GM12878 (cell line): ENCODE measurements at places on chromosomes 16 and 17.
A peak's percentile ranks its signal among the peaks of the same experiment; 100 is the strongest.

- no peak overlapping the region for H3K4me3 ChIP-seq
- H3K27ac ChIP-seq = no peak overlapping the region
- no peaks in the 10 kb centered on the region for H3K36me3 ChIP-seq
- no peaks in the 10 kb centered on the region; the same call in 1 of the 2 replicates for H3K4me1 ChIP-seq
Observed at GRCh38 chr17:81400996-81401722, 5.9 kb downstream of the BAHCC1 start.

- no peak overlapping the region for H3K4me3 ChIP-seq
- H3K27ac ChIP-seq = no peak overlapping the region
- DNase-seq = no peak
- H3K27me3 ChIP-seq = no peaks in the 10 kb centered on the region
- no peaks in the 10 kb centered on the region for H3K36me3 ChIP-seq
Observed at GRCh38 chr17:34850964-34851363, 110.3 kb downstream of the CCT6B start.

- H3K27me3 ChIP-seq = no peaks in the 10 kb centered on the region
- no peak overlapping the region; the same call in 1 of the 2 replicates for H3K27ac ChIP-seq
- peak; percentile 50 for DNase-seq
- 0 out of 2 replicates have a peak, but pooled peaks cover 4% of the 10 kb centered on the region for H3K4me1 ChIP-seq
- no peak overlapping the region for H3K4me3 ChIP-seq
Observed at GRCh38 chr16:74936902-74937560, 47.9 kb downstream of the WDR59 start.

DNA sequence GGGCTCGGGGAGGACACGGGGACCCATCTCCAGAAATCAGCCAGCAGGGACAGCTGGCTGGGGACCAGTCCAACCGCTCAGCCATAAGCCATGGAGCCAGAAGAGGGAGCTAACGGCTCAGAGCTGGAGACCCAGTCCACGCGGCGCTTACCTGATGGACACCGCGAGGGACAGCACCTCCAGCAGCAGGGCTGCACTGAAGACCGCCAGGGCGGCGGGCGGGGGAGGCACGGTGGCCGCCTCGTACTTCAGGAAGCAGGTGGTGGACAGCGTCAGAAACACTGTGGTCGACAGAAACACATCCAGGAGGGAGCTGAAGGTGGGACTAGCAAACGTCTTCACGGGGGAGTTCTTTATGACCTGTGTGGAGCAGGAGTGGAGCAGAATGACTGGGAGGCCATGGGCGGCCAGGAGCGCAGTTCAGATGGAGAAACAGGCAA is 102.6 kb upstream of the CREBBP start:
- no peak for DNase-seq
- no peaks in the 10 kb centered on the region for H3K27me3 ChIP-seq
- H3K4me3 ChIP-seq = no peak overlapping the region
- H3K36me3 ChIP-seq = no peaks in the 10 kb centered on the region
- no peaks in the 10 kb centered on the region for H3K4me1 ChIP-seq

- H3K4me1 ChIP-seq = no peaks in the 10 kb centered on the region
- H3K27ac ChIP-seq = no peak overlapping the region
- DNase-seq = no peak
- H3K4me3 ChIP-seq = no peak overlapping the region
- no peaks in the 10 kb centered on the region; the same call in 1 of the 2 replicates for H3K27me3 ChIP-seq
Observed at GRCh38 chr16:70665113-70665694, 18.8 kb downstream of the IL34 start.

- H3K4me1 ChIP-seq = no peaks in the 10 kb centered on the region
- no peak overlapping the region for H3K4me3 ChIP-seq
- DNase-seq = no peak
- no peaks in the 10 kb centered on the region for H3K27me3 ChIP-seq
- no peak overlapping the region for H3K27ac ChIP-seq
Observed at GRCh38 chr17:560432-560873, 154.2 kb downstream of the VPS53 start.

DNA sequence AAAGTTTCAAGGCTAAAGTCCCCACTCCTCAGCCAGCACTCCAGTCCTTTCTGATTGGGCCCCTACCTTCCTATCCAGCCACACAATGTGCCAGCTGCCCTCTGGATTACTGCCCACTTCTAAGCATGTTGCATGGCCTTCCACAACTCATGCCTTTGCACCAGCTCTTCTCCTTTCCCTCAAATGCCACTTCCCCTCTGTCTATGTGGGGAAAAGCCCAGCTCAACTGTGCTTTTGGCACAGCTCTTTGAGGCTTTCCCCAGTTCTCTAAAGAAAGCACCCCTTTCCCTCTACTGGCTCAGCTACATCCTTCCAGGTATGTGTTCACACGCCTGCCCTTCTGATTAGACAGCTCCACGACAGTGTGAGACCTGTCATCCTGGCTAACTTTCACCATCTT is 18.5 kb downstream of the GTF3C1 start:
- H3K4me3 ChIP-seq = no peak overlapping the region
- no peaks in the 10 kb centered on the region for H3K4me1 ChIP-seq
- H3K27ac ChIP-seq = no peak overlapping the region
- no peak for DNase-seq
- H3K27me3 ChIP-seq = no peaks in the 10 kb centered on the region
- peaks cover 20% of the 10 kb centered on the region; the same call in 1 of the 2 replicates for H3K36me3 ChIP-seq

DNA sequence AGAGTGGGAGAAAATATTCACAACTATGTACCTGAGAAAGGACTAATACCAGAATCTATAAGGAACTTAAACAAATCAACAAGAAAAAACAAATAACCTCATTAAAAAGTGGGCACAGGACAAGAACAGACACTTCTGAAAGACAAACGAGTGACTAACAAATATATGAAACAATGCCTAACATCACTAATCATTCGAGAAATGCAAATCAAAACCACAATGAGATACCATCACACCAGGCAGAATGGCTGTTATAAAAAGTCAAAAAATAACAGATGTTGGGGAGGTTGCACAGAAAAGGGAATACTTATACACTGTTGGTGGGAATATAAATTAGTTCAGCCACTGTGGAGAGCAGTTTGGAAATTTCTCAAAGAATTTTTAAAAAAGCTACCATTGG is 83.5 kb upstream of the WSCD1 start:
- no peaks in the 10 kb centered on the region for H3K27me3 ChIP-seq
- DNase-seq = no peak
- H3K36me3 ChIP-seq = no peaks in the 10 kb centered on the region
- no peaks in the 10 kb centered on the region for H3K4me1 ChIP-seq
- no peak overlapping the region for H3K4me3 ChIP-seq

DNA sequence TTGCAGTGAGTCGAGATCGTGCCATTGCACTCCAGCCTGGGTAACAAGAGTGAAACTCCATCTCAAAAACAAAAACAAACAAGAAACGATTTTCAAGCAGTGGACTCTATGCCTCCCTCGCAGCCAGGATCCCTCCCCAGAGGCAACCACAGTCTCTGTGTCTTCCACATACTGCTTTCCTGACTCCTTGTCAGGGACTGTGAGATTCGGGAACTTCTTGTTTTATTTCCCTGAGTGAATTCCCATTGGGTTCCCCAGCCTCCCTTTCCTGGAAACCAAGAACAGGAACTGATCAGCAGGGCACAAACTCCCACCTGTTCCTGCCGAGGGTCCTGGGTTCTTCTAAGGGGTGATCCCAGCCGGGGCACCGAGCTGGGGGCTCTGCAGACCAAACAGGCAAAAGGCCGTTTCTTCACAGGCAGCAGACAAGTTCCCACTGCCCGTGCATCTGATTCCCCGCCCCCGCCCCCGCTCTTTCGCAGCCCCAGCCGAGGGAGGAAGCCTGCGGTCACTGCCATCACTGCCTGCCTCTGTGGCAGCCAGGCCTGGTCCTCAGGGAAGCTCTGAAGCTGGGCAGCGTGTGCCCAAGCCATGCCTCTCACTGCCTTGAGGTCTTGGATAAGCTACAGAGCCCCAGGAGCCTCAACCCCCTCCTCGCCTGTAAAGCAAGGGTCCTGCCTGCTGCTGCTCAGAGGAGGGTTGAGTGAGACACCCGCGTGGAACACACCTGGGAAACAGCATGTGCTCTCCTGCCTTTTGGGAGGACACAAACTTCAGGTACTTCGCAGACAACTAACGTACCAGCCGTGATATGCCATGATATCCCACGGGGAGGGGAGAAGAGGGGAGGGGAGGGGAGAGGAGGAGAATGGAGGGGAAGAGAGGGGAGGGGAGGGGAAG is 5.5 kb upstream of the PIEZO1 start:
- no peak overlapping the region for H3K27ac ChIP-seq
- H3K4me3 ChIP-seq = no peak overlapping the region
- no peaks in the 10 kb centered on the region for H3K27me3 ChIP-seq
- H3K4me1 ChIP-seq = peaks cover 20% of the 10 kb centered on the region
- DNase-seq = no peak
- H3K36me3 ChIP-seq = no peaks in the 10 kb centered on the region; the same call in 1 of the 2 replicates

- H3K4me1 ChIP-seq = no peaks in the 10 kb centered on the region
- no peaks in the 10 kb centered on the region for H3K27me3 ChIP-seq
- H3K27ac ChIP-seq = no peak overlapping the region
Observed at GRCh38 chr16:50573279-50573678, 25.1 kb downstream of the NKD1 start.

- no peak overlapping the region for H3K4me3 ChIP-seq
- H3K27me3 ChIP-seq = no peaks in the 10 kb centered on the region
- H3K27ac ChIP-seq = no peak overlapping the region
- DNase-seq = no peak
- peaks cover 11% of the 10 kb centered on the region for H3K4me1 ChIP-seq
Observed at GRCh38 chr16:57141822-57142631, 43.8 kb downstream of the PSME3IP1 start.

GRCh38 chr16:814974-815373 is 14.4 kb upstream of the GNG13 start:
- H3K4me1 ChIP-seq = no peaks in the 10 kb centered on the region; the same call in 1 of the 2 replicates
- no peak overlapping the region for H3K27ac ChIP-seq
- DNase-seq = no peak
- H3K4me3 ChIP-seq = no peak overlapping the region

DNA sequence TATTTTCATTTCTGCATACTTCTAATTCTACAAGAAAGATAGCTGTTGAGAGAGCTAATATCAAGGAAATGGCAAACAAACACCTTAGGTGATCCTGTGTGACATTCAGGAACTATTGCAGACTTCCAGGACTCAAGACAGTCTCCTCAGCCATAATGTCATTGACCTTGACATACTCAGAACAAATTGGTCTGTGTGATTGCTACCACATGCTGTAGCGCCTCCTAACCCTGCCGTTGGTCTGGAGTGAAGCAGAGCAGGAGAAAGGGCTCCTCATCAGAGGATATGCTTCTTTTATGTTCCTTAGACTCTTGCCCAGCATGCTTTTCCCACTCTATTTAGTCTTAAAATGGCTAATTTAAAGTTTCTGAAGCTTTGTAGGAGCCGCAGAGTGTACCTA is 194.2 kb upstream of the TBX2 start:
- H3K4me3 ChIP-seq = no peak overlapping the region
- H3K36me3 ChIP-seq = no peaks in the 10 kb centered on the region
- H3K4me1 ChIP-seq = no peaks in the 10 kb centered on the region
- DNase-seq = no peak
- no peaks in the 10 kb centered on the region for H3K27me3 ChIP-seq
- no peak overlapping the region for H3K27ac ChIP-seq

DNA sequence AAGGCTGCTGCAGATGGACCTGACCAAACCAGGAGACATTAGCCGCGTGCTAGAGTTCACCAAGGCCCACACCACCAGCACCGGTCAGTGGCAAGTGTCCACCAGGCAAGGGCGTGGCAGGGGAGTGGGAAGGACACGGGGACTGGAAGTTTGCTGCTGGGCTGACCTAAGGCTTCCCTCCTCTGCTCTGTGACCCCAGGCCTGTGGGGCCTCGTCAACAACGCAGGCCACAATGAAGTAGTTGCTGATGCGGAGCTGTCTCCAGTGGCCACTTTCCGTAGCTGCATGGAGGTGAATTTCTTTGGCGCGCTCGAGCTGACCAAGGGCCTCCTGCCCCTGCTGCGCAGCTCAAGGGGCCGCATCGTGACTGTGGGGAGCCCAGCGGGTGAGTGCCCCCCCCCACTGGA is 4.8 kb downstream of the HSD11B2 start:
- H3K4me3 ChIP-seq = no peak overlapping the region
- no peaks in the 10 kb centered on the region for H3K27me3 ChIP-seq
- DNase-seq = no peak
- H3K4me1 ChIP-seq = peaks cover 25% of the 10 kb centered on the region
- no peak overlapping the region for H3K27ac ChIP-seq
- H3K36me3 ChIP-seq = no peaks in the 10 kb centered on the region; the same call in 1 of the 2 replicates
